ENCODE measurements at places on chromosomes 7 and 10.

DNA sequence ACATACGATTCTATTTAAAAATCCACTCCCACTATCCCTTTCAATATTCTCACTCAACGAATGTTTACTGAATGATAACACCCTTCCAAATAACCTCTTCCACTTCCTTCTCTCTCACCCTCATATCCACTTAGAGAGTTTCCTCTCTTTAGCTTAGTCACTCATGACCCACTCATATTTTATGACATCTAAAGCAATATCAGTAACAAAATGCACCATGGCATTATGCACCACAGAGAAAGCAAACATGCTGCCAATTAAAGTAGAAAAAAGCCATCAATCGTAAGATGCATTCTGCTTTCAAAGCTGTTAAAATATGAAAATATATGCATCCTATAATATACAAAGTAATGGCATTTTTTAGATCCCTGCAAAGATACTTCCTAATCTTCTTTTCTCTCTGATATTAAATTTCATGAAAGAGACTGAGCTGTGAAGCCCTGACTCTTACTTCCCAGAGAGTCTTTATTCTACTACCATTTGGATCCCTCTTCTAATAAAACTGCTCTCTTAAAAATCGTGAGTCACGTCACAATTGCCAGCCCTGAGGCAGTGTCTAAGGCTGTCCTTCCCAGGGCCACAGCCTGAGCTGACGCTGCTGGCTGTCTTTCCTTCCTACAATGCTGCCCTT is 283.0 kb upstream of the KLF6 start:
- no peak for DNase-seq

- DNase-seq: no peak
These were observed 14.8 kb downstream of the ACBD5 start for GRCh38 chr10:27225642-27226257.

- no peak for DNase-seq
These were observed 618.9 kb downstream of the CALN1 start for GRCh38 chr7:71793251-71793650.

DNA sequence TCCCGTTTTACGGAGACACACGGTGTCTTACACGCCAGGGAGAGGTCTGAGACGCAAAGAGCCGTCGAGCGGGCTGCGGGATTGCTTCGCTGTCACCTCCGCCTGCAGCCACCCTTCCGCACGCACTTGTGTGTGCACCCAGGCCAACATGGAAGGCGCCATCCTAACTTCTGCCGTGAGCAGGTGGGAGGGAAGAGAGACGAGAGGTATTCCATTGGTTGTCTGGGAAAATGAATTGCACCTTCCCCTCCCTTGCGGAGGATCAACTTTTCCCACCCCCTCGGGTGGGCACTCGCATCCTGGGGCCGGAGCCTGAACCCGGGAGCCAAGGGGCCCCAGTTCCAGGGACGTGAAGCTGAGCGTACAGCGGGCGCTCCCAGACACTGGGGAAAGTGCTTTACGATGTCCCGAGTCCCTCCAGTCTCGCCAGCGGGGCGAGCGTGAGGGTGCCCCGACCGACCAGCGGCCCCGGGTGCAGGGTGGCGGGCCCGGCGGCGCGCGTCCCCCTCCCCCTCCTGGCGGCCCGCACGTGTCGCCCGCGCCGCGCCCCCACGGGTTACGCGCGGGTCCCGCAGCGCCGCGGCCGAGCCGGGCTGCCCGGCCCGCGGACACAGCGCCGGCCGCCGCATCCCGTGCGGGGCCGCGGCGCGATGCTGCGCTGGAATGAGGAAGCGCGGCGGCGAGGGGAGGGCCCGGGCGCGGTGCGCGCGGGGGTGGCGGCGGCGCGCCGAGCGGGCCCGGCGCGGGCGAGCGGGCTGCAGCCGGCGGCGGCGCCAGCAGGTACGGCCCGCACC is 984 bp upstream of the IKZF1 start:
- DNase-seq: no peak

DNA sequence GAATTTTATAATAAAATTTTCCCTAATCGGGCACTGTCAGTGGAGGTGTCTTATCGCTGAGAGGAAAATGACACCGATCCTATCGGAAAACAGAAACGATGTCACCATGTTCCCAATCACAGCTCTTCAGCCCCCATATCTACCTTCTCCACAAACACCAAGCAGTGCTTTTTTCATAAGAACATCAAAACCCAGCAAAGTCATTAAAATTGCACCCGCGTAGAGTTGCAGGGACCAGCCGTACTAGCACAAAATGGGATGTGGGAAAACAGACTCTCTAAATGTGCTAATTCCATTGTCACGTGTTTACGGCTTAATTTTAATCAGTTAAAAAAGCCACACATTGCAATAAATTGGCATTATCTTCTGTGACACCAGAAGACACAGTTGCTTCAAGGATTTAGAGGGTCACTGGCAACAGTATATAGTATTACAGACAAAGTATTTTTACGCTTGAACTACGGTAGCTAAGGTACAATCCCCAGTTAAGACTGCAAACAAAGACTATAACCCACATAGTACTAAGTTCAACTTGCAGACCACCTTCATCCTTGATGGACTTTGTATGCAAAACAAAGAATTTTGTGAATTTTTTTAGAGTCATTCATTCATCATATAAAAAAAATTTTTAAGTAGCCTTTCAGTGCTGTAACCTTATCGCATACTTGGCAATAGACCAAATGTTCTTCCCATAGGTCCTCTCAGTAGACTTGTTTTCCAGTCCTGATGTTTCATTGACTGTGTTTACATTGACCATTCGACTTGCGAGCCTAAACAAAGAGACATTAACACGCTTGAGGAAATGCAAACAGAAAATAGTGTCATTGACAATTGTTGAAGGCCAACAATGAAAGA is 116.0 kb downstream of the VTI1A start:
- peak; percentile 8 for DNase-seq

Measured in NCI-H1105 (cell line).